Activated T-cell treated with anti-CD3 and anti-CD28 coated beads, Interleukin-2, amount 50 U/mL, for 72 hours (primary cell): ENCODE measurements at places on chromosomes 6 and 20. TPM values are rescaled to one million over a fixed set of nuclear protein-coding genes. Genes with fewer than 3 reads are reported as not detected.

DNA sequence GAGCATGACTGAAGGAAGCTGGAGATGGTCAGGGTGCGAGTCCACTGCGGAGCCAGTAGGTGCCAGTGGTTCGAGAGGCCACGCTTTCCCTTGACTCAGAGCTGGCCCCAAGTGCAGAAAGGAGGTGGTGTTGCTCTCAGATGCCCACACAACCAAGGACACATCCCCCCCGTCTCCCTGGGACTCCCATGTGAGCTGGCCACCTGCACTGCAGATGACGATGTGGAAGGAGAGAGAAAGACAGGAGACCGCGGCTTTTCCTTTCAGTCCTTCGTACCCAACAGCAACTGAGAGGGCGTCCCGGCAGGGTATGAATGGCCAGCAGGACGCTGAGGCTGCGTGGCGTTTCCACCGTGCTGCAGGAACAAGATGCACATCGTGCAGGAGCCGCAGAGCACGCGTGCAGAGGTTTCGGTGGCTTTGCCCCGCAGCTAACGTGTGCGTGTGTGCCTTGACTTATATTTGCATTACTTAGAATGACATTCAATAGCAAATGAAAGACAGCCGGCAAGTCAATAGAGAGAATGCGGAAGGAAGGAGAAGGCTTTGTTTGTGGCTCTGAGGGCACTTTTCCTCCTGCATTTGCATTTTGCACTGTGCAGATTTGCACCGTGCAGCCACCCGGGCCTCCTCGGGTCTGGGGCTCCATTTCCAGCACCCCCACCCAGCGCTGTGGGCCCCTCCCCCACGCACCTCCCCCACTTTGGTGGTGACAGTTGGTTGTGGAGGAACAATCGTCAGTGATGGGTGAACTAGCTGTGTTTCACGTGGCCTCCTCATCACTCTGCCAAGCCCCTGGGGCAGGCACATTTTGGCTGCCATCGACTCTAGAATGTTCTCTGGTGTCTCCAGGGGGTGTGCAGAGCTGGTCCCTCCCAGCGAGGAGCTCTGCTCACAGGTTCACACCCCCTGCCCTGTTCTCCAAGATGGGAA is 26.4 kb upstream of the BHLHE23 start:
- DNase-seq, result no peak

Gene DLK2
- 1.6 TPM for total RNA-seq

Gene CLVS2
- total RNA-seq, result not detected

DNA sequence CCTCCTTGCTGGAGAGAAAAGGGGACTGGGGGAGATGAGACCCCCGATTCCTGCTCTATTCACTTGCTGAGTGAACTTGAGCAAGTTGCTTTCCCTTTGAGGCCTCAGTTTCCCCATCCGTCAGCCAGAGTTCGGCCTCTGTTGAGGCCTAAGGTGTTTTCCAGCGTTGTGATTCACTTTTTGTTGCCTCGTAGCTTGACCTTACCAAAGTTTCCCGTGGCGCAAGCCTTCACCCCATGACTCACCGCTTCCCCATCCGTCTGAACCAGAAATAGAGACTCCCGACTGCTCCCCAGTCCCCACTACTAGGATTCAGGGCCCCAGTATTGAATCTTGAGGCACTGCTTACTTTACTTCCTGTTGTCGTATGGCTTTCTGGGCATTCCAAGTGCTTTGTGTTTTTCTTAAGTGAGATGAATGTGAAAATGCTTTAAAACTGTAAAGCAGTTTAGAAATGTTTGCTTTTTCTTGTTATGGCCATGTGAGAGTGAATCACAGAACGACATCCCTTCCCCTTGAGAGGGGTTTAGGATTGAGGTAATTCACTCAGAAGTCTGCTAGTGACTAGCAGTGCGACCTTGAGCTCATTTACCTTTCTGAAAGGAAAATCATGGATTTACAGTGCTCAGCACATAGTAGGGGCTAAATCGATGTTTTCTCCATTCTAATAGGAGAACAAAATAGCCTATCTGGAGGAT is 1.2 kb downstream of the CHMP4B start:
- DNase-seq, result peak; percentile 52

DNA sequence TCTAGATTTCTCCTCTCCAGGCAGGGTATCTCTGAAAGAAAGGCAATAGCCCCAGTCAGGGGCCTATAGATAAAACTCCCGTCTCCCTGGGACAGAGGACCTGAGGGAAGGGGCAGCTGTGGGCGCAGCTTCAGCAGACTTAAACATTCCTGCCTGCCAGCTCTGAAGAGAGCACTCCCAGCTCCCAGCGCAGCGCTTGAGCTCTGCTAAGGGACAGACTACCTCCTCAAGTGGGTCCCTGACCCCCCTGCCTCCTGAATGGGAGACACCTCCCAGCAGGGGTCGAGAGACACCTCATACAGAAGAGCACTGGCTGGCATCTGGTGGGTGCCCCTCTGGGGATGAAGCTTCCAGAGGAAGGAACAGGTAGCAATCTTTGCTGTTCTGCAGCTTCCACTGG is 556.9 kb downstream of the EPM2A start:
- no peak for DNase-seq

DNA sequence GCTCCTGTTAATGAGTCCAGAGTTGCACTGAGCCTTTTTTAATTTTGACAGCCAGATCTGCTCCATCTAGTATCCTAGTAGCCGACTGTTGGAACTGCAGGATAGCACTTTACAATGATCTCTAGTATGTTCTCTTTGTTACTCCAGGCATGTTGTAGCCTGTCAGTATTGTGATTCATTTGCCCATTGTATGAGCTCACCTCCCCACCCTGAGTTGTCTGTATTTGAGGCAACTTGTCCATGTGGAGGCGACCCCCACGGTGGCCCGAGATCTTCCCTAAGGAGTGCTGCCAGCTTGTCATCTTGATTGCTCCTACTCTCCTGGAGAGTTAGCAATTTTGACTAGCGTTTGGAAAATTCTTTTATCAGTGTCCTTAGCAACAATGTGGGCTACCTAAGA is 67.2 kb downstream of the DHX35 start:
- no peak for DNase-seq

DNA sequence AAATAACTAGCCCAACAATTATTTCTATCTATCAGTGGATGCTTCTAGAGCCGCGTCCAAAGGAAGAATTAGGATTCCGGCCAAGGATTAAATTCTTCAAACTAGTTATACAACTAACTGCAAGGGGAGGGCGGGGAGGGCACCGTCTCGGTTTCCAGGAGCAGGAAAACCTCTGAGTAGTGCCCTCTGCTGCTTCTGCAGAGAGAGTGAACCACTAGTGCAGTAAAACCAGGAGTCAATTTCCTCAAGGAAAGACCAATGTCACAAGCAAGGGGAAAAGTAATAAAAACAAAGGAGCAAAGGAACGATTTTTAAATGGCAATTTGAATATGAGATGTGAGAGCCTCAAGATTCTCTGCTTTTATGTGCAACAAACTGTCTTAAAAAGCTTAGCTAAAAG is 16.5 kb upstream of the UBE2J1 start:
- DNase-seq, result no peak

GRCh38 chr6:139448051-139448649 is 73.7 kb upstream of the CITED2 start:
- DNase-seq, result no peak

GRCh38 chr6:30062471-30063178 is 1.6 kb downstream of the POLR1H start:
- DNase-seq, result no peak

Gene BYSL
- 38.1 TPM for total RNA-seq

GRCh38 chr6:156383059-156383458 is 394.1 kb upstream of the ARID1B start:
- DNase-seq, result no peak

- DNase-seq, result no peak
These were observed 99.6 kb upstream of the F13A1 start for GRCh38 chr6:6420107-6420506.

GRCh38 chr6:49514571-49515484 is 15.1 kb downstream of the GLYATL3 start:
- DNase-seq, result no peak

DNA sequence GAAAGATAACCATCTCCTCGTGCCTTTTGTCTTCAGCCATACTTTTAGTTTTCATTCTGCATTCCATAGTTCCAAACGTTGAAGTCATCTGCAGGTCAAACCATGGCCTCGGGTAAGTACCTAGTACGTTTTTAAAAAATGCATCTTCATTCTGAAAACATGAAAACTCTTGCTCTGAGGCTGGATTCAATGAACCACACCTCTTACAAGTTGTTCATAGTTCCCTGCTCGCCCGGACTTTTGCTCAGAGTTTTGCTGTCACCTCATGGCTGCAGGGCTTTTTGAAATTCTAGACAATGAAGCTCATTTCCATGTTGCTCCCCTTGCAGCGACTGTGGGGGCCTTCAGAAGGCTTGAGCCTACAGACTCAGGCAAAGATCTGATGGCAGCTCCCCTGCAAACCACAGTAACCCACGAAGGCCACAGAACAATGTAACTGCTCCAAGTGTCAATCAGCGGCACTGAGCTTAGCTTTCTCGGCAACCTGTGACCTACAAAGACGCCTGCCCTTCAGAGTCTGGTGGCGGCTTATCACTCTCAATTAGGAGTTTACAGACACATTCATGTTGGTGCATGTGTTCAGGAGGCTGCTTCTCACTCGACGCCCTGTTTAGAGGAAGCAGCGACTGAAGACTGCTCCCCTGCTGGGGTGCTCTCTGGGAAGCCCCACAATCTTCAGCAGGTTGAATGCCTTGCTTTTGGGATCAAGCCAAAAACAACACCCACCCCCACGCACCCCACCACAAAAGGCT is 61.2 kb downstream of the FOXC1 start:
- no peak for DNase-seq

Gene EYA4
- not detected for total RNA-seq

Gene ULBP2
- total RNA-seq, result 1.5 TPM

DNA sequence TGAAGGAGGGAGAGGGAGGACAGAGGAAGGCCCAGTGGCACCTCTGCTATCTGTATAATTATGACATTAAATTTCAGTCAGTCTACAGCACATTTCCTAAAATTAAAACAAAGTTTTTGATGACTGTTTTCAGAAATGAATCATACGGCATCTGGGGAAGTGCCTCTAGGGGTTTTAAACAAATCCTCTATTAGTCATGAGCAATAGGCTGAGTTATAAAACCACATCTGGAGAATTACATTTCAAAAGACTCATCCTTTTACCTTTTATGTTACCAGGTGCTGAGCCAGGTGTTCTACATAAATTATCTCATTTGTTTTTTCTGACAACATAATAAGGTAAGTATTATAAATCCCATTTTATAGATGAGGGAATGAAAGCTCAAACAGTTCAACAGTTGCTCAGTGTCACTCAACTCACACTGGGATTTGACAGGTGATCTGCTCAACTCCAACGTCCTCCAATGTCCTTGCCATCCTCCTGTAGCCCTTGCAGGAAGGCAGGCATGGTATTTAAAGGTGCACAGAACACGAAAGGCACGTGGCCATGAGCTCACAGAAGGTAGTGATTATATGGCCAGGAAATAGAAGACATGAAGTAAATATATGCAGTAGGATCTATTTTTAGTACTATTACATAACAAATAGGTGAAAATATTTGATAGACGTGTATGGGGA is 184.2 kb upstream of the MAN1A1 start:
- peak; percentile 1 for DNase-seq
